ENCODE measurements at places on chromosomes 6 and 20. TPM values are rescaled to one million over a fixed set of nuclear protein-coding genes. Genes with fewer than 3 reads are reported as not detected.
A peak's percentile ranks its signal among the peaks of the same experiment; 100 is the strongest.

SLC22A2 gene
- total RNA-seq = not detected

- peak; percentile 83 for DNase-seq
Measured at GRCh38 chr6:71072508-71072907, 115.6 kb upstream of the B3GAT2 start.

DNA sequence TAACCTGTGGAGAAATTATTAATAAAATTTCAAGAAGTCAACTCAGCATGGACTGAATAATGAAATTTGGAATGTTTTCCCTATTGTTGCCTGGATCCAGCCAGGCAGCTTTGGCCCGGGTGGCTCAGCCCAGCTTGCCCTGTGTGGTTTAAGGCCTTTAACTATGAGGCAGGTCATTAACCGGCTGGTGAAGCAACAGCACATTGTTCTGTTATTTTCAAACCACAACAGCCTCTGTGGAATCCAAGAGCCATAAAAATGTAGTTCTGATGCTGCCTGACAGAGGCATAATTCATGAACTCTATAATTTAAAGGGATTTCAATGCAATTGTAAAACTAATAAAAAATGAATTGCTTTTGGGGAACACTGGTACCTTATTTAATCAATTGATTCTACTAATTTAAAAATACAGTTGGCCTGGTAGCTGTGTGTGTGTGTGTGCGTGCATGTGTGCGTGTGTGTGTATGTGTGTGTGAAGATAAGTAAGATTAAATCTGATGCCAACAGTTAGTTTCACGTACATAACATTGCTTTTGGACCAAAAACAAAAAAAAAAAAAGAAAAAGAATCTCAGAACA lies 117.7 kb downstream of the RPS12 start:
- DNase-seq = peak; percentile 82

DNA sequence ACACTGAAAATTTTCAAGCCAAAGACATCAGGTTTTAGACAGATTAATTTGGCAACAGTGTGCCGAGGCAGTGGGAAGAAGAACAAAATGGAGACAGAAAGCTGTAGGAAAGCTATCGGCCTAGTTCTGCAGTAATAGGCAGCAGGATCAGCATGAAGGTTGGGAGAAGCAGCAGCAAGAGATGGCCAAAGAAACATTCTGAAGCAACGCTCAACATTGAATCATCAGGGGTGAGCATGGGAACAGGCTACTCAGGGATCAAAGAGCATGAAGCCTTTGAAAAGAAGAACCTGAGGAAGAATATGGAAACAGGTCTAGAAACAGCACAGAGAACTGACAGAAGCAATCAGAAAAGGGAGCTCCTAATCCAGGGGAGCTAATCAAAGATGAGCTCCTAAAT lies 7.1 kb upstream of the DST start:
- DNase-seq = peak; percentile 44

DNA sequence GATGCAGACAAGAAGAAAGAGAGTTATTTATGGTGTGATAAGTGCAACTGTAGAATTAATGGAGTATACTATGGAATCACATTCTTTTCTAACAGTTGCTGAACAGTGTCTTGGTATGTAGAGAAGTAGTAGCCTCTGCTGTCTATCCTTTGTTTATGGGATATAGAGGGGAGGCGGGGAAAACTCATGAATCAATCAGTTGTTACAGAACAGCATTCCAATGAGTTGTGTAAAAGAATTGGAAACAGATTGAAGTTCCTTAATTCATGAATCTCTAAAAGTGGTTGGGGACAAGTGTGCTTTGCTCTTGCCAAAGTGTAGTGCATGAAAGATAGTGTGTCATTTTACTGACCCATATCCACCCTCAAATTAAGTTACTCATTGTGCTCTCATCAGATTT lies 77.7 kb downstream of the FLRT3 start:
- no peak for DNase-seq

DNA sequence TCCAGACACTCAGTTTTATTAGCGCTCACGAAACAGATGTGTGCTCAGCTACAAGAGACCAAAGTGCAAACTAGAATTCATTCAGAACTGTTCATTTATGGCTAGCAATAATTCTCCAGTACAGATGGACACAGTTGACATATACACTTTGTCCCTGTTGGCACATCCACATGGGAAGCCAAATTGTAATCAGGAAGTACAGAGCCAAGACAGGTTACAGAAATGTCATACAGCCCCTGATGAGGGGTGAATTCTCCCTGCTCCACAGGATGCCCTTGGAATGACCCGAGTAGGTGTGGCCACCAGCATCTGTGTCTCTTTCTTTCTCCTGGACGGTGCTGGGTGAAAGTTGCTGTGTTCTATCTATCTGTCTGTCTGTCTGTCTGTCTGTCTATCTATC lies 7.6 kb downstream of the DHX35 start:
- DNase-seq = no peak
